ENCODE measurements at places on chromosomes 1 and 21.

DNA sequence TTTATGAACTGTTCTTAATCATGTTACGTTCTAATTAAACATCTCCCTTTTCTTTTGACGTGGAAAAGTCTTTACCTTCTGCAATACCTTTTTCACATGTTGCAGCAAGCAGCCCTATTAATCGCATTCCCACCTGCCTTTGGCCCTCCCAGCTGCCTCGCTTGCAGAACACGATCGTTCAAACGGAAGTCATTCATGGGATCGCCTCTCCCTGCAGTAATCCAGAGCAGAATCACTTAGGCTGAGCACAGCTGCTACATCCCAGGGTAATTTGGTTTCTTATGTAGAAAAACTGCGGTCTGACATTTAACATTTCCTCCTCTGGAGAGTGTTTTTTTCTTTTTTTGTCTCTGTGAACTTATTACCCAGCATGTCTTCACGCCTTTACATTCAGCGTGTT, 206.3 kb downstream of the KIF26B start:
- no peak for DNase-seq

GRCh38 chr1:109877317-109877771, 33.3 kb upstream of the CSF1 start:
- DNase-seq, result peak; percentile 93

DNA sequence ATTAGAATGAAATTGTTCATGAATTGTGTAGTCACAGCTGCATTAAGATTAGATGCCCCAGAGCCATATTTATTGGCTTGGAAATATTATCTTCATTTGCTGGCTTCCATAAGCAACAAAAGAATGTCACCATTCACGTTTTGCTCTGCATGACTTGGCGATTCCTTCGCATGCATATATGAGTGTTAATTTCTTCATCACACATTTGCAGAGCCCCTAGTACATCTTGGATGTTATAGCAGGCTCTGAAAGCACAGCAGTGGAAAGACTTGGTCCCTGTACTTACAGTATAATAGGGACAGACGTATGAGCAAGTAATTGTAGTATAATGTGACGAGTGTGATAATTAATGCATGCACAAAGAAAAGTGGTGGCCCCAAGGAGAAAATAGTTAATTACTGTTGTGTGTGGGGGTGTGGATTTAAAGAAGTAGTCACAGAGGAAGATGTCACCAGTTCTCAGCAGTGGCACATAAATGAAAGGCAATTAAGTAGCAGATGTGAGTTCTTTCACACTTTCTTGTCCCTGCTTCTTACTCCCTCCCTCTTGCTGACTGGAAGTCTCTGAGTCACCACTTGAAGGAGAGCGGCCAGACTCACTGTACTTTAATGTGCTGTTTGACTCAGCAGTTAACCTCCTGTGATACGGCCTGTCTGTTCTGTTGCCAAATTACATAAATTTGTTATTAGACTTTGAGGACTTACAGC, 21.0 kb downstream of the S100A10 start:
- peak; percentile 71 for DNase-seq

DNA sequence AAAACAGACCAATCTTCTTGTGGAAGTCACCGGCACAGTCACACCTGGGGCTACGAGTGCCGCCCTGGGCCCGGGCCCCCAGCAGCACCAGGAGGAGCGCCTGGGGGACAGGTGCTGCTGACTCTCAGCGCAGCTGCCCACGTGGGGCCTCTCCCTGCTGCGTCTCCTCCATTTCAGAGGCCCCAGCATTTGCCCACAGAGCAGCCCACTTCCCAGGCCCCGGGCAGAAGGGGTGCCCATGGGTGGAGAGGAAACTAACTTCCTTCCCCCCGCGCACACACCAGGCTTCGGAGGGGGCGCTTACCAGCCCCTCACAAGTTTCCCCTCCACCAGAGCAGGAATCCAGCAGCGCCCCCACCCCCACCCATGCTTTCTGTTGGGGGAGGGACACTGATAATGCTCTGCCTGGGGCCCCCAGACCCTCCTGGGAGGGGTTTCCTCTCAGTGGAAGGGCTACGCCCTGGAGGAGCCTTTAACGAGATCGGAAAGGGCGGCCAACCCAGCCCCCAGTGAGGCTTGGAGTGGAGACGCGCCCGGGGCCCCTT, 440 bp downstream of the TNFRSF25 start:
- DNase-seq, result no peak

DNA sequence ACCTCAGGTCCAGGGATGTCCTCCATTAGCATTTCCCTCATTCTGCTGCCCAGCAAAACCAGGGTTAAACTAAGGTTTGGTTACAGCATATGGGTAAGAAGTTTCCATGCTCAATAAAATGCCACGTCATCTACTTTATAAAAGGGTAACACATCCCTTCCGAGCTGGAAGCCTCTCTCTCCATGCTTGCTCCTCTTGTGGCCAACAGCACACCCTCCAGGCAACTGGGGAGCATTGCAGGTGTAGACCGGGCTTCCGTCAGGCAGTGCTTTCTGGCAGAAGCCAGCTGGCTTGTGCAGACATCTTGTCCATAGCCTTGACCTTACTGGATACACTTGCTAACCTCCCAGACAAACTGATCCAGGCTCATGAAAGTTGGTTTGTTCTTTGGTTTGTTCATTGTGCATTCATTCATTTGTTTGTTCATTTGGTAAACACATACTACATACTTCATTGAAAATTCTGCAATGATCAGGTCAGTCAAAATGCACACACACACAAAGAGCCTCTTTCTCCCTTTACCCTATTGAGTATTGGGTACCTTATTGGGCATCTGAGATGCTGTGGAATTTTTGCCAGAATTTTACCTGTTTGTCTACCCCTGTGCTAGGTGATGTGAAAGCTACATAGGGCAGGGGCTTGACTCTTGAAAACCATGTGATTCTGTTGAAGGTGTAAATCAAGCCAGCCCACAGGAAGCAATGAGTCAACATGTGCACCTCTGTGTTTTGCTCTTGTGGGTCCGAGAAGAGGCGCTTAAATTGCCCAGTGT, 422.8 kb downstream of the CAMTA1 start:
- DNase-seq, result peak; percentile 60

GRCh38 chr1:116726872-116727820, 27.1 kb upstream of the CD2 start:
- DNase-seq, result no peak

GRCh38 chr1:236164273-236164672, 21.9 kb downstream of the GPR137B start:
- DNase-seq, result no peak

DNA sequence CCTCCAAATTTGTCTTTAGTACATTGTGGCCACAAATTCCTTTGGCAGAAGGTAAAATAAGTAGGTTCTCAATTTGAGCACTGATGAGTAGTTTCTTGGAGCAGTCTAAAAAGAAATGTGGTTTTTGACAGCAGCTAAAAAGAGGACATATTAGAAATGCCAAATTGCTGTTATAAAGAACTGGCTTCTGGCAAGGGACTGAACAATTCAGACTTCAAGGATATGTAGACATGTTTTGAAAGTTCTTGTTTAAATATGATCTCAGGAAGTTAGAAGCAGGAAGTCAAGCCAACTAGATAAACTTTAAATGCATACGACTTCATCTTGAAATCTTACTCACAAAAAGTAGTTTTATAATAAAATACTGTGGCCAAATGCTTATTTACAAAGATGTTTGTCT, 18.8 kb downstream of the C1orf52 start:
- no peak for DNase-seq

DNA sequence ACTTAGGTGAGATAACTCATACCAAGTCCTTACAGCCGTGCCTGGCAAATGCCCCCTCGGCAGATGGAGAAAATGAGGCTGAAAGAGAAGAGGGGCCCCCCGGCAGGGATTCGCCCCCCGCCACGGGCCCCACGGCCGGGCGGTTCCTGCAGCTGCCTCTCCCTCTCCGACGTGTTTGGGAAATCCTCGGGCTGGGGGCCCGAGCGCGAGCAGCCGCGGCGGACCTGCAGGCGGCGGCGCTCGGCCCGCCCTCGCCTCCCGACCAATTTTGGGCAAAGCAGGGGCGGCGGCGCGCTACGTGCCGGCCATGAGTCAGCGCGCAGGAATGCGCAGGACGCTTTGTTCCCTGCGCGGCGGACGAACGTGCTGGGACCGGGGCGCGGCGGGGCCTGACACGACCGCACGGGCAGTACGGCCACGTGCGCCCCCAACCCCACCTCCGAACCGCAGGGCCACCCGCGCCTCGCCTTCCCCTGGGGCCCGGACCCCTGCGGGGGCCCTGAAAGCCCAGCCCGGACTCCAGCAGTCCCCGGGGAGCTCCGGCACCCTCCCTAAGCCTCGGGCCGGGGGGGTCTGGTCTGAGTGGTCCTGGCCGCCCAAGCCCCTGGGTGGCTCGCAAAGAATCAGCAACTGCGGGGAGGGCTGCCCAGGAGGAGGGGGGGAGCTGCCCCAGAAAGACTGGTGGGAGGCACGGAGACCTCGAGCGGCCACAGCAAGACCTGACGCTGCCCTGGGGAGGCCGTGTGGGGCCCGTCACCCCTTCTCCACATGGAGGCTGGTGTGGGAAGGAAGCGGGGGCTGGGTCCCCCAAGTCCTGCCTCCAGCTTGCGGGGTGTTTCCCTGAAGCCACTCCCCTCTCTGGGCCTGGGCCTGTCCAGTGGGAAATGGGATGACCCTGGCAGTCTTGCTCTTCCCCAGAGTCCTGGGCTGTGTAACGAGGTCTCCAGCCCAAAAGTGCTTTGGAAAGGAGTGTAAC, 11.9 kb upstream of the EDN2 start:
- DNase-seq, result peak; percentile 96

GRCh38 chr1:45014321-45015028, 2.4 kb downstream of the UROD start:
- DNase-seq, result peak; percentile 91

DNA sequence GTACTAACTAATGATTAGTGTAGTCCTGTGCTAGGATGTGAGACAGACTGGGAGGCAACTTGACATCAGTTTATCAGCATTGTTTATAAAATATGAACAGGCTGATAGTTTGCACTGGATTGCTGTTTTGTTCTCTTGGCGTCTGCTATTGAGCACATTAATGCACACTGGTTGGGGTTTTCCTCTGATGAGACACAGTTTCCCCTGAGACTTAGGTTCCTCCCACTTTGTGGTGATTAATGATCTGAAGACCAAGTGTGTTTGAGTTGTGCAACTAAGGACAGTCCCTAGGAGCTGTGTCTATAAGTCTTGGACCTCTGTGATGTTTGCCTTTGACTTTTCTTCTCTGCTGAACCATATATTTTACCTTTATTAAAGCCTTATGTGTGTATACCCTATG, 1015.4 kb downstream of the AMY1C start:
- DNase-seq, result no peak

DNA sequence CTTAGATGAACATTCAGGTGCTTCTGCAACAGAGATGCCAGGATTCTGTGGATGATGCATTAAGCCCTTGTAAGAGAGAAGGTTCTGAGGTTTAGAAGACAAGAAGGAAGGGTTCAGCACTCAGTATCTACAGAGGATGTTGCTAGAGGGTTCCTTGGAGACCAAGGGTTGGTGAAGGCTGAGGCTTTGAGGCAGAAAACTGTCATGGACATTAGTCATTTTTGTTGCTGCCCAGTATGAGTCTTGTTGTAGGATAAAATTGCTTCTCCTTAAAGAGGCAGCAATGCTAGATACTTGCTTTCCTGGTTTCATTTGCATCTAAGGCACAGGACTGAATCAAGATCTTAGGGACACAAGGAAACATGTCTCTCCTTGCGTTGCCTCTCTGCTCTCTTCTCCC, 319.4 kb upstream of the NFIA start:
- DNase-seq, result no peak

DNA sequence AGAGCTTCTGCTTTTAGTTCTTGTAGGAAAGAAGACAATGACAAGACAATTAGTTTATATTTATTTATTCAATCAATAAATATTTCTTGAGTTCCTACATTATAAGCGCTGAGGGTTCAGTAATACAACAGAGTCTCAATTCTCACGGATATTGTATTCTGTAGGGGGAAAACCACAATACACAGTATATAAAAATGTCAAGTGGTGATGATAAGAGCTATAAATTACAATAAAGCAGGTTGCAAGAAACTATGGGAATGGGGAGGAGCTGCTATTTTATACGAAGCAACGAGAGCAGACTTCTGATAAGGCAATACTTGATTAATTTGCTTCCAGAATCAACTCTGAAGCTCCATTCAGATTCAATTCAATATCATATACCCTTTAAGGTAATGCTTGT, 10.6 kb upstream of the XCL1 start:
- no peak for DNase-seq

GRCh38 chr1:155947741-155948140, 6.3 kb downstream of the RXFP4 start:
- DNase-seq, result no peak

DNA sequence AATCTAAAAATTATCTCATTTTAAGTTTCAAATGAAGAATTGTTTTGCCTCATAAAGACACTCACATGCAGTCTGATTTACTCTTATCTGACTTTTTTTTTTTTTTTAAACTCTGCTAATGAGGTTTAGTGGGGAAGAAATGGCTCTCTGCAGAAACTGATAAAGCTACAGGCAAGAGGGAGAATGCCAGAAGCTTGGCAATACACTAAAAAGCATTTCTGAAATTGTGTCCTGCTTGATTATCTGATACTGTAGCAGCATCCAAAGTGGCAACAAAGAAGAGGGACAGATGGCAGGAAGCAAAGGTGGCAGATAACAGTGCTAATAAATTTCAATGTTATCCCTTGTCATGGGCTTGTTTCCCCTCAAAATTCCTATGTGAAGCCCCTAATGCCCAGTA, 1744.9 kb downstream of the NCAM2 start:
- DNase-seq, result no peak

Data from NT2/D1 (cell line).